ENCODE measurements at places on chromosomes 5 and 9.
A peak's percentile ranks its signal among the peaks of the same experiment; 100 is the strongest.

- no peak for DNase-seq
Measured at GRCh38 chr9:121720311-121721057, 69.0 kb downstream of the DAB2IP start.

GRCh38 chr9:132797861-132798659 is 80.0 kb downstream of the AK8 start:
- DNase-seq, result no peak

- no peak for DNase-seq
Measured at GRCh38 chr5:19927170-19927569, 60.8 kb downstream of the CDH18 start.

DNA sequence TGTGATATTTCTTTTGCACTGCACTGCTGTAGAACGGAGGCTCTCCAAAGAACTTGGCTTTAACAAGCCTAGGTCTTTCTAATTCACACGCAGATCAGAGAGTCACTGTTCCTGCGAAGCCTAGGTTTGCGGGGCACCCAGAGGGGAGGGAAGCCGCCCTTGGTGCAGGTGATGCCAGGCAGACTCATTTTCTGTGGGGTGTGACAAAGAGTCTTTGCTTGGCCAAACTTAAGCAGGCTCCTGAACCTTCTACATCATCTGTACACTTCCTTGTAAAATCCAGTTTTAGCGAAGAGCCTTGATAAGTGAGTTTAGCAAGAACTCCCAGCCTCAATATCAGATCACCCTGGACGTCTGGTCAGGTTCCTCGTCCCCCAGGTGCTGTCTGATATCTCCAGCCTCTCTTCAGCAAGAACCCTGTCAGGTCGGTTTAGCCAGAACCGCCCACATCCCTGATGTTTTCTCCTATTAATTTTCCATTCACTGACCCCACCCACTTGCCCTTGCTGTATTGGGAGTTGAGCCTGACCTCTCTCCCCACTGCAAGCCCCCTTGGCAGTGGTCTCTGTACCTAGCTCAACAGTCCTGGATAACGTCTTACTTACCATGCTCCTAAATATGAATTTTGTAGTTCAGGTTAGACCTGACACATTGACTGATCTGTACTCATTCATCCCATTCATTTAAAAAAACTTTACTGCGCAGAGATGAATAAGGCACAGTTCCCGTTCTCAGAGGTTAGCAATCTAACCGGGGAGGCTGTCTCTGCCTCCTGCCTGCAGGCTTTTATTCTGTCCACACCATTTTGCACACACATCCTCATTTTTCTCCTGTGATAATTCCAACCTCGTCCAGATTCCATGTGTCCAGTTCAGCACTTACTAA is 880 bp upstream of the UBAC1 start:
- DNase-seq, result no peak

DNA sequence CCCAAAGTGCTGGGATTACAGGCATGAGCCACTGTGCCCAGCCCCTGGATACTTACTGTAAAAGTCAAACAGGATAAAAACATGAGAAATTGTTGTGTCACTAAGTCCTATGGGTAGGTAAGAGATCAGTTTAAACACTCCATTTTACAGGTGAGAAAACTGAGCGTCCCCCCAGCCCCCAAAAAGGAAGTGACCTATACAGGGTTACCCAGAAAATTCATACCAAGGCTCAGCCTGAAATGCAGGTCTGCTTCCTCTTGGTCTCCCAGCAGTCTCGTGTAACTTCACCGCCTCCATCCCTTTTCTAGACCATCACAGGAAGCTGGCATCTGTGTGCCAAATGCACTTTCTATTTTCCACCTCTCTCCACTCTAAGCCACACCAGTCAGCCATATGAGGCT is 57.2 kb downstream of the TMOD1 start:
- DNase-seq, result no peak

GRCh38 chr9:72564479-72565281 is 43.3 kb downstream of the TMC1 start:
- DNase-seq, result no peak

GRCh38 chr5:111583758-111584203 is 71.4 kb upstream of the STARD4 start:
- no peak for DNase-seq

DNA sequence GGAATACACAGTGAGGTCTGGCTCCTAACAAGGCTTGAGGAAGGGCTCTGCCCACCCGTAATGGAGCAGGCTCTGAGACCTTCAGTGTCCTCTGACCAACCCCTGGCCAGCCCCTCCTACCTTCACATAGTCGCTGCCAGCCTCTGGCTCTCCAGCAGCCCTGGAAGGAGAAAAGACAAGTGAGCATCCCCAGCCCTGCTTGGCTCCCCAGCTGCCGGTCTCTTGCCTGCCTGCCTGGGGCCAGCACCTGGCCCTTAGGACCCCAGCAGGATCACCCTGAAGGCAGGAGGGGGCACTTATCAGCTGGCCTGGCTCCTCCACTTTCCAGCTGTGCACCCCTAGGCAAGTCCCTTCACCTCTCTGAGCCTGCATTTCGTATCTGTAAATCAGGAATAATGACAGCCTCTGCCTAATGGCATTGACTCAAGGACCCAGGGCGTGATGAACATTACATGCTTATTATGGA is 16.9 kb downstream of the SH2D3C start:
- no peak for DNase-seq

GRCh38 chr5:168528521-168529373 is at the start of gene FBLL1:
Gene FBLL1, plus strand, starts transcription at chr5:168529305. Its CDS starts 200 bp downstream, at chr5:168529505.
- DNase-seq, result peak; percentile 14

- DNase-seq, result no peak
Measured at GRCh38 chr5:157502143-157502647, 42.2 kb downstream of the NIPAL4 start.

DNA sequence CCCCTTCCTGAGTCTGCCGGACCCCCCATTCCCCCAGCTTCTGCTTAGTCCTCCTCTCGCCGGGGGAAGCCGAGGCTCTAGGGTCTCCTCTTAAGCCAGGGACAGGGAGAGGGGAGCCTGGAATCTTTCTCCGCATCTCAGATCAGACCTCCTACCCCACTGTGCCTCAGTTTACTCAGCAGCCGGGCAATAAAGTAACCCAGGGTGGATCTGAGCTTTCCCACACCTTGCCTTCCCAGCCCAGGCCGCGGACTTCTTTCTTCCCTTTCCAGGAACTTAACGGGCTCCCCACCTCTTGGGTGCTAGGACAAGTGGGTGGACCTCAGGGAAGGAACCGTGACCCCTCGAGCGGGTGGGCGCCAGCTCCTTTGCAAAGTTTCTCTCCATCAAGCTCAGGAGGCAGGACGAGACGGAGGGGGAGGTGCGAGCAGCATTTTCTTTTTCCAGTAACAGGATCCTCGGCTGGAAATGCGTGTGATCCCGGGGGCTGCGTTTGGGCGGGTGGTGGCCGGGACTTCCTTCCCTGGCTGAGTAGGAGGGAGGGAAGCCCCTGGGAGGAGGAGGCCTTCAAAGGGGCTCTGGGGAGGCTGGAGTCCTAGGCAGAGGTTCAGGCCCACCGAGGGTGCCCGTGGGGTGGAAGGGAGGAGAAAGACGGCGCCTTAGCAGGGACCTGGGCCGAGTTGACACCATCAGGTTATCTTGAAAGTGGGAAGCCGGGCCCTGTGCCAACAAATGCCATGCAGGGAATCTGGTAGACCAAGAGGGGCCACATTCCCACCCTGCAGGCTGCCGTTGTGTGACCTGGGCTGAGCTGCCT is 795 bp downstream of the DAB2IP start:
- no peak for DNase-seq

GRCh38 chr9:117779760-117780159 is 75.6 kb downstream of the TLR4 start:
- no peak for DNase-seq

GRCh38 chr5:143583409-143583808 is 179.9 kb upstream of the NR3C1 start:
- DNase-seq, result no peak

DNA sequence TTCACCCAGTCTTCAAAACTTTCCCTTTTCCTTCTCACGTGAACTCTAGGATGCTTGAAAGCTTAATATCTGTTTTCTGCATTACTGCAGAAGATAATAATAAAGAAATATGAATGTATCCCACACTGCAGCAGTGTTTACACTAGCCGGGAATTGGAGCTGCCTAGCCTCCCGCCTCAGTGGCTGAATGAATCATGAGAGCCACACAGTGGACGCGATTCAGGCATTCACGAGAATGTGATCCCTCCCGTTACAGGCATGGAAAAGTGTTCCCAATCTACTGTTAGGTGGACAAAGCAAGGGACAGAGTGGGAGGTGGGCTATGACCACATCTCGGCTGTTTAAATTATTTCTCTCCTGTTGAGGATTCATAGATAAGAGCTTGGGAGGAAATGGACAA is 69.4 kb upstream of the CTSL start:
- no peak for DNase-seq

DNA sequence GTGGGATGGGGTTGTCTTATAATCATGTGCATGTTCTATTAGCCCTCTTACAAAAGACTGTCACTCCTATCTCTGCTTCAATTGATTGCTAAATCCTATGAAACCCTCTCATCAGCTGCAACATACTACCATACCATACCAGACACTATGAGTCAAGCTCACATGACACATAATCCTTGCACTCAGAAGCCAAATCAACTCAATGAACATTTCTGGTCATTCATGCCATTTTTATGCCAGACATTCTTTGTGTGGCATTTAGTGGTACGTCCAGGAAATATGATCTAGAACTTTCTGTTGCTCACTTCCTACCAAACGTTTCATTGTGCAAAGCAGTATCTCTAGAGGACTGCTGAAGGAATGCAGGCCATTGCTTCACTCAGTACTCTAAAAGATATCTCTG is 159.2 kb upstream of the GNA14 start:
- no peak for DNase-seq

DNA sequence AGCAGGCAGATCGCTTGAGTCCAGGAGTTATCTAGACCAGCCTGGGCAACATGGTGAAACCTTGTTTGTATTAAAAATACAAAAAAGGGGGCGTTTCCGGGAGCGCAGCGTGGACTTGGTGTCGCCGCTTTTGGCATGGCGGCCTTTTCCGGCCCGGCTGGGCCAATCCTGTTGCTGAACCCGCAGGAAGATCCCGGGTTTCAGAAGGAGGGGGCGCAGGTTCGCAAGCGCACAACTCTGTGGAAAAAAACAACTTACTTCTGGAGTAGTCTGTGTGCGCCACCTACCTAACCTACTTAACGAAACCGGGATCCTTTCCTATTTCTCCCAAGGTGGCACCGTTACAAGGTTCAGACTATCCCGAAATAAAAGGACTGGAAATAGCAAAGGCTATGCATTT is 198.6 kb downstream of the MSX2 start:
- no peak for DNase-seq

DNA sequence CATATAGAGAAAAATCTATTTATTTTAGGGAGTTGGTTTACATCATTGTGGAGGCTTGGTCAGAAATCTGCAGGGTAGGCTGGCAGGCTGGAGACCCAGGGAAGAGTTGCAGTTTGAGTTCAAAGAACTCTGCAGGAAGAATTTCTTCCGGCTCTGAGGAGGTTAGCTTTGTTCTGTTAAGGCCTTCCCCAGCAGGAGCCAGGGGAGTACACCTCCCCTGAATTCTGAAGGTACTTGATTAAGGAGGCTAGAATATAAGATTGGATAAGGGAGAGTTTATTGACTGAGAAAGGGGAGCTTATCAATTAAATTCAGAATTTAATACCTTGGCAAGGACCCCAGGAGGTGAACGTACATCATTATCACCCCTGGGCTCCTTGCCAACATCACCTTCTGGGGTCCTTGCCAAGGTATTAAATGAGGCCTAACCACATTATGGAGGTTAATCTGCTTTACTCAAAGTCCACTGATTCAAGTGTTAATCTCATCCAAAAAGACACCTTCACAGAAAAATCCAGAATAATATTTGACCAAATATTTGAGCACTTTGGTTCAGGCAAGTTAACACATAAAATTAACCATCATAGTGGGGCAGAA is 351.7 kb downstream of the CWC27 start:
- DNase-seq, result no peak

GRCh38 chr5:675111-675870 is 17.9 kb downstream of the TPPP start:
- no peak for DNase-seq

DNA sequence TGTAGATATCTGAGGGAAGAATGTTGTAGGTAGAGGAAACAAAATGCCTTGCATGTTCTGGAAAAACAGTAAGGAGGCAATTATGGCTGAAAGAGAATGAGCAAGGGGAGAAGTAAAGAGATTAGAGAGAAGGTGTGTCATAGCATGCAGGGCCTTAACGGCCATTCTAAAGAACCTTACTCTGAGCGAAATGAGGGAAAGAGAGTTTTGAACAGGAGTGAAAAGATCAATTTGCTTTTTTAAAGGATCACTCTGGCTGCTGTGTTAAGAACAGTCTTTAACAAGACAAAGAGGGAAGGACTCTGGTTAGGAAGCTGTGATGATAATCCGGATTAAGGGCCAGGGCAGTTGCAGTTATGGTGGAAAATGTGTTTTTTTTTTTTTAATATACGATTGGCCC is 22.6 kb downstream of the PTBP3 start:
- no peak for DNase-seq

DNA sequence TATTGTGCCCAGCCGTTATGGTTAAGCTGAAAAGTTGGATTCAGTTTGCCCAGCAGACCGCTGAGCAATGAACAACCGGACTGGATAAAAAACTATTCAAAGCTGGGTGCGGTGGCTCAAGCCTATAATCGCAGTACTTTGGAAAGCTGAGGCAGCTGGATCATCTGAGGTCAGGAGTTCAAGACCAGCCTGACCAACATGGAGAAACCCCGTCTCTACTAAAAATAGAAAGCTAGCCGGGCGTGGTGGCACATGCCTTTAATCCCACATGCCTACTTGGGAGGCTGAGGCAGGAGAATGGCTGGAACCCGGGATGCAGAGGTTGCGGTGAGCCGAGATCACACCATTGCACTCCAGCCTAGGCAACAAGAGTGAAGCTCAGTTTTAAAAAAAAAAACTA is 318.4 kb downstream of the RAB3C start:
- DNase-seq, result no peak

DNA sequence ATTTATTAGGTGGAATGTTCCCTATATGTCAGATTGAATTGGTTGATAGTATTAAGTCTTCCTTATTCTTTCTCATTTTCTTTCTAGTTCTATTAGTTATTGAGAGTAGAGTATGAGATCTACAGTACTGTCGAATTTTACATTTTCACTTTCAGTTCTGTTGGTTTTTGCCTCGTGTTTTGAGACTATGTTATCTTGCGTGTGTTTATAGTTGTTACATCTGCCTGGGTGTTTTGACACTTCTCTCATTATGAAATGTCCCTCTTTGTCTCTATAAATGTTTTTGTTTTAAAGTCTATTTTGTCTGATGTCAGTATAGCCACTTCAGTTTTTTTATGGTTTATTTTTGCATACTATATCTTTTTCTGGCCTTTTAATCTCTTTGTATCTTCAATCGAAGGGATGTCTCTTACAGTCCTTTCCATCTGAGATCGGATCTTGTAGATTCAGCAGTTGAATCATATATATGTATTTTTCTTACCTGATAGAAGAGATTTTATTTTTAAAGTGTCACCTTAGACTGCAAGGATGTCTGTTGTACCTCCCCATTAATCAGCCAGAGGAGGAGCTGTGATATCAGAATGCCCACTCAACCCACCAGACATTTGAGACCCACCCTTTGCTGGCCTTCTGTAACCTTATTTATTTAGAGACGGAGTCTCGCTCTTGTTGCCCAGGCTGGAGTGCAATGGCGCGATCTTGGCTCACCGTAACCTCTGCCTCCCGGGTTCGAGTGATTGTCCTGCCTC is 20.7 kb downstream of the EHMT1 start:
- DNase-seq, result no peak

GRCh38 chr5:147437161-147437596 is 72.7 kb downstream of the DPYSL3 start:
- DNase-seq, result no peak

GRCh38 chr5:164054461-164054860 is 549.0 kb downstream of the MAT2B start:
- no peak for DNase-seq
